ENCODE measurements at places on chromosomes 7 and 10. TPM values are rescaled to one million over a fixed set of nuclear protein-coding genes. Genes with fewer than 3 reads are reported as not detected.

- no peak overlapping the region for H3K4me3 ChIP-seq
- H3K36me3 ChIP-seq: no peaks in the 10 kb centered on the region
- peaks cover 52% of the 10 kb centered on the region for H3K4me1 ChIP-seq
Observed at GRCh38 chr10:117540640-117541404, 1.7 kb upstream of the EMX2 start.

DNA sequence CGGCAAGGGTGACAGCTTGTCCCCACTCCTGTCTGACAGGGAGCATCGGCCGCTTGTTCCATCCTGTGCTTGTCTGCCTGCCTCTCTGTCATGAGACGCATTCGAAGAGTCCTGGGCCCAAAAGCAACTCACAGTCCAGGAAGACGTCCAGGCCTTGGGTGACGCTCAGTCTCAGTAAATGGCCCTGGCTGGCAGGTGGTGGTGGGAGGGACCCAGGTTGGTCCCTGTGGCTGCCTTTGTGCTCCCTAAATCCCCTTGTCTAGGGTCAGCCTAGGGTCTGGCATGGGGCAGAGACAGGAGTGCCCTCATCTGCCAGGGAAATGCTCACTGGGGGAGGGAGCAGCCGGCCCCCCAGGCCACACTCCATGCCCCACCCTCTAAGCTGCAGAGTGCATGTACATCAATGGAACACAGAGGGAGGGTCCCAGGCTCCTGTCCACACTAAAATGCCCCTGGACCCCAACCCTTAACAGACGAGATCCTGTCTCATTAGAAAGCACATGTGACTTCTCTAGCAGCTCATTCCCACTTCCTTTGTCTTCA, 295.2 kb upstream of the ZNF32 start:
- H3K4me1 ChIP-seq: no peaks in the 10 kb centered on the region

GRCh38 chr10:109774121-109774440, 149.2 kb downstream of the XPNPEP1 start:
- DNase-seq: no peak
- no peak overlapping the region for H3K4me3 ChIP-seq
- no peaks in the 10 kb centered on the region for H3K4me1 ChIP-seq
- no peaks in the 10 kb centered on the region for H3K36me3 ChIP-seq
- H3K27me3 ChIP-seq: no peaks in the 10 kb centered on the region

DNA sequence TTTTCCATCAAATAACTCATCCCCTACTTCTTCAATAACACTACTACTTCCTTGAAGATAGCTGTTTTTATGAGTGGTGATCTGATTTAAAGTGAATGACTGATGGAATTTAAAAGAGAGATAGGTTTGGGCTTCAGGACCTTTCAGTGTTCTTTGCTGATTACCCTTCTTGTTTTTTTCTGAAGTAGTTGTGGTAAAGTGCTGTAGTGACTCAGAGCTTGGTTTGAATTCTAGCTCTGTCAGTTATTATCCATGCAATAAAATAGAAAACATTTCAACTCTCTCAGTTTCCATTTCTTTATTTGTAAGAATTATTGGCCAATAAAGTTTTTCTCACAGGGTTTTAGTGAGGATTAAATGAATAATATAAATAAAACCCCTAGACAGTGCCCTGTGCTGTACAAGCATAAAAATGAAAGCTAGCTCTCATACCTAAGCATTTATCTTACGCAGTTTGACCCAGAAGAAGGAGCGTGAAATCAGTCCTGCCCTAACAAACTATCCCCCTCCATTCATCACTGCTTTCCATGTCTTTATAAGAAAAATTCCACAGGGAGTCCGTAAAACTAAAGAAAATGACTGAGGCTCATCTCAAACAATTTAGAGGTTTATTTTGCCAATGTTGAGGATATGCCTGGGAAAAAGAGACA, 25.1 kb upstream of the AKAP9 start:
- no peak overlapping the region for H3K27ac ChIP-seq
- no peaks in the 10 kb centered on the region for H3K4me1 ChIP-seq
- no peak overlapping the region for H3K4me3 ChIP-seq
- H3K36me3 ChIP-seq: no peaks in the 10 kb centered on the region

The SPDYE16 gene
- total RNA-seq: not detected

The PNLIP gene
- total RNA-seq: not detected
